IMR-90 (cell line): ENCODE measurements at places on chromosomes 7 and 10.

- DNase-seq = no peak
Measured at GRCh38 chr10:95493862-95494261, 67.3 kb downstream of the SORBS1 start.

GRCh38 chr10:89221919-89222318 is 14.8 kb upstream of the CH25H start:
- no peak for DNase-seq

GRCh38 chr7:28442540-28443420 is 30.5 kb downstream of the CREB5 start:
- peak; percentile 54 for DNase-seq

- peak; percentile 51 for DNase-seq
Measured at GRCh38 chr7:74480861-74481417, 27.2 kb downstream of the GTF2IRD1 start.

DNA sequence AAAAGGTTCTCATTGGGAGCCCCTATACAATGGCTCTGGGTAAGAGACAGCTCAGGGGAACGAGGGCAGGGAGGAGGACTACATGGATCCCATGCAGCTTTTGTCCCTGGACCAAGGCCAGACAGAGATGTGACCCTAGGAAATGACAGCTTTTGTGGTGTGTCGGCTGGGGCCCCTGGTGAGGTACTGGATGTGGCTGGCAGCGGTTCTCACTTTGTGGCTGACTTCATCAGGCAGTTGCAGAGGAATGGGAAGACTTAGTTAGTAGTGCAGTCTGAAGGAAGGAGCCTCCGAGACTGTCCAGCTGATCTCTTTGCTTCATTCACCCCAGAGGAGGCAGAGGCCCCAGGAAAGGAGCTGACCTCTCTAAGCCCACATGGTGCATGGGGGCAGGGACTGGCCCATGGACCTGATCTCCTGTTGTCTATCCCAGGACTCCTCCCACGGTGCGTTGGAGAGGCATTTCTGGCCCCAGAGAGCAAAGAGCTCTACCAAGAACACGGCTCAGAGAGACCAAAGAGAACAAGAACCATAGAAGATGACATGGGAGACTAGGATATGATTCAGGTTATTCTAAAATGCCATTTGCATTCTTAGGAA is 202.9 kb downstream of the RPS24 start:
- DNase-seq = no peak

DNA sequence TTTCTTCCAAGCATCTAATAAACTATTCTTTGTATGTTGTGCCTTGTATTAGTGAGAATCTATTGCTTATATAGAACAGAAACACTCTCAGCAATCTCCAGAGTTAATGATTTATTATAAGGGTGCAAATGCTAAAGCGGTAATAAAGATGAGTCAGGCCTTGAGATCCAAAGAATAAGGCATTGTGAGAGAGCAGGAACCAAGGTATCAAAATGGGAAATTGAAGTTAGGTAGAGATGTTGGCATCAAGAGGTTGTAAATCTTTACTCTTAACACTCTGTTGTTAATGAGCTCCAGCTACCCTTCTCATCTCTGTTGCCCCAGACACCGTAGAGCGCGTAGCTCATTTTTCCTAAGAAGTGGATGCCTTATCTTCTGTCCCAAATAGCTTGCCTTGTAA is 375.2 kb downstream of the ARL4A start:
- DNase-seq = no peak

DNA sequence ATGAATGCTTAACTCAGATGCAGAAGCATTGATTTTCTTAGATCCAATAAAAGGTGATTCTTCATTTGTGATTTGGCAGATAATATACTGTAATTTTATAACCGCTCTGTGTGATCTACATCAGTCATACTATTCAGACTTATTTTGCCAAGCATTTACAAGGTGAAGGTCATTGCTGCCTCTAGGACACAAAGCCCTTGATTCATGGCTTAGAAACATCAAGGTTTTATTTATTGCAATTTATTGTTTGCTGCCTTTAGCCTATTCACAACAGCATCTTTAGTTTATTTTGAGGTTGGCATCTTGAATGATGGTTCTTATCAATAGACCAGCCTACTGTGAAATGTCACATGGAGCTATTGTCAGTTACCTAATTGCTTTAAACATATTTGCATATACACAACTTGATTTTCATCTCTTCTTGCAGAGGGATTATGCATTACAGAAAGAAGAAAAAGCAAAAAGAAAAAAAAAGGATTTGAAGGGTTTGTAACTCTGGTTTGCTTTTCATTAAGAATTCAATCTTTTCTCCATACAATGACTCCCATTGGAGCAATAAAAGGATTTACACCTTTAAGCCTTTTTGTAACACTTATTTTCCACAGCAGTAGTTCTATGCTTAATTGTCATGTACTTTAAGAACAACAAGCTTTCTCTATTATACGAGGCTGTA is 1371.6 kb upstream of the CELF2 start:
- DNase-seq = no peak

GRCh38 chr7:1703871-1704810 is 34.1 kb downstream of the ELFN1 start:
- no peak for DNase-seq

DNA sequence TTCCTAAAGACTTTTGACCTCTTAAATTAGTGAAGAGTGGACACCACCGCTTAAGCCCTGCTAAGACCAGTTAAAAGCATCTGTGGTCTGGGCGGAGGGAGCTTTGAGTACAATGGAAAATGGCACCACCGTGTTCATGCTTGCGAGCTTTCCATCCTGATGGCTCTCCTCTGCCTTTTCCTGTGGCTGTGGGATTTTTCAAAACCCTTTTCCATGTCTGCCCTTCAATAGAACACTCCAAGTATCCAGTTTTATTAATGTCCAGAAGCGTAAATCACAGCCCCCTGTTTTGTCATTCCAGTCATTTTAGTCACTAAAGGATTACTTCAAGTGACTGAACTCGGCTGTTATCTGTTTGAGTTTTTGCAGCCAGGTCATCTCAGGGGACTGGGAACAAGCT is 181.8 kb downstream of the MGMT start:
- DNase-seq = no peak
